Stimulated activated CD4-positive, alpha-beta T cell treated with anti-CD3 and anti-CD28 coated beads, Interleukin-4, amount 100 ng/mL, for 48 hours (primary cell): ENCODE measurements at places on chromosomes 3 and 15.

DNA sequence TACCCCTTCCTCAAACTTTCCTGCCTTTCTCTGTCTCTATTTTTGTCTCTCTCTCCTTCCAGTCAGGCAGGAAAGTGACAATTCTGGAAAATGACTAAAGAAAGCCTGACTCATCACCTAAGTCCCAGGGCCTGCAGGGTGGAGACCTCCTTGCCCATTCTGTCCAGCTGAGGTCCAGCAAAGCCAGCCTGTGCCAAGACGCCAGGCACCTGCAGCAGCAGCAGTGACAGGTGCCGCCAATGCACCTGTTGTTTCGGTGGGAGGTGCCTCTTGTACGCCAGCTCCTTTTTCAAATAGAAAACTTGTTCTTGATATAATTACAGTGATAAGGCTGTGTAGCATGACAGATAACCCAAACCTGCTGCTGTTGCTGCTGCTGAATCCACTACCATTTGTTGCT lies 501.3 kb downstream of the NTRK3 start:
- no peak for DNase-seq

- DNase-seq = no peak
Measured at GRCh38 chr15:74229686-74230085, 6.4 kb upstream of the CCDC33 start.

GRCh38 chr3:88713233-88713691 lies 394.2 kb upstream of the EPHA3 start:
- DNase-seq = no peak

GRCh38 chr3:12042638-12043037 lies 38.5 kb downstream of the SYN2 start:
- DNase-seq = no peak

GRCh38 chr15:81880314-81880713 lies 165.5 kb downstream of the MEX3B start:
- no peak for DNase-seq

DNA sequence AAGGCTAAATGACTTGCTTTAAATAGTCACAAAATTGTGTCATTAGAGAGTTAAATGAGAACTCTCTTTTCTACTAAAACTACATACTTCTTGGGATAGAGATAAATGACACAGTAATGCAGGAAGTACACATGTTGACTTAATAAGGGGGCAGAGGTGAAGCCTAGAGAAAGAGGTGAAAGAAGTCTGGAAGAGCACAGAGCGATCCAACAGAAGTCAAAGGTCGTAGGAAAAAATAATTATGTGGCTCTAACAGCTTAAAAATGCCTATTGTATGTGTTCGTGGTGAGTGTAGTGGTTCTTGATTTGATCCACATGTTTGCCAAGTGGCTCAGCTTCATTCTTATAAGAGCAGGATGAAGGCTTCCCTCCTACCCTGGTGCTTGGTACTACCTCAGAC lies 61.7 kb downstream of the TMEM212 start:
- DNase-seq = no peak
